A549 (cell line): ENCODE measurements at places on chromosomes 12 and 14.

DNA sequence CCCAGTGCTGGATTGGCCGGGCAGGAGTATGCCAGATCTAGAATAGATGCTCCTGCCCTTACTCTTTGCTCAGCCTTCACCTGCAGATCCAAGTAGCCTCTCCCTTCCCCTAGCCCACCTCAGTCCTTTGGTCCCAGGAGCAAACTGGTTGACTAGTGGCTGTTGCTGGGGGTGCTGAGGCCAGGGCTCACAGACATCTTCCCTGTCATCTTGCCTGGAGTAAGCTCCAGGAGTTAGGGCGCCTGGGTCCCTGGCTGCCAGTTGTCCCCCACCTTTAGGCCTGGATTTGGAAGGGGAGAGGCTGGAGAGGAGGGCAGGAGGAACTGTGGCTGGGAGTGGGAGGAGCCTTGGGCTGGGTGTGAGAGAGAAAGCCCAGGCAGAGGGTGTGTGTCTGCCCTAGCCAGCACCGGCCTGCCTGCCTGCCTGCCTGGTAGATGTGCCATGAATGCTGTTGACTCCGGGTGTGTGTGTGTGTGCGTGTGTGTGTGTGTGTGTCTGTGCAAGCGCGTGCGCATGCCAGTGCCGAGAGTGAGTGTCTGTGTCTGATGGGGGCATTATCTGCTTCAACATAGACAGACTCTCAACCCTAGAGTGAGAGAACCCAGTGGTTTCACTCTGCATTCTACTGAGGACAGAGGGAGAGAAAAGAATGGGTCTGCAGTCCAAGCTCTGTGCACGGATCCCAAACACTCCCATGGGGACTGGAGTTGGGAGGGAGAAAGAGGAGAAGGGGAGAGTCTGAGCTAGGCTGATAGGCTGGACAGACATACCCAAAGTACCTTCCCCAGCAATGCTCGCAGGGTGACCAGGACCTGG is 845 bp upstream of the RARG start:
- peak; percentile 64 for DNase-seq

DNA sequence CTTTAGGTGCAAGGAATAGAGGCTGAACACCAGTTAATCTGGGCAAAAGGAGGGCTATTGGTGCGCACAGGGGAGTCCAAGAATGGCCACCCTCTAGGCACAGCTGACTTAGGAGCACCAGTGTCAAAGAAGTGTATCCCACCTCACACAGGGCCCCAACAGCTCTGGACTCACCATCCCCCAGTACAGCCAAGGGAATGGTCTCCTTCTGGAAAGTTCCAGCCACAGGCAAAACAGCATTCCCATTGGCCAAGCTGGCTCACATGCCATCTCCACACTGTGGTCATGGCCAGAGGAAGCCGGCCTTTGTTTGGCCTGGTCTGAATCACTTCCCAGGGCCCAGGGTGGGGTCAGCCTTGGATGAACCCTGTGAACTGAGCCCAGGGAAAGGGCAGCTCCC is 120.1 kb downstream of the DICER1 start:
- DNase-seq, result no peak

- no peak for DNase-seq
These were observed 42.1 kb upstream of the USP44 start for GRCh38 chr12:95593266-95593871.

- DNase-seq, result peak; percentile 63
These were observed 187.4 kb upstream of the ABCD2 start for GRCh38 chr12:39807043-39807442.

DNA sequence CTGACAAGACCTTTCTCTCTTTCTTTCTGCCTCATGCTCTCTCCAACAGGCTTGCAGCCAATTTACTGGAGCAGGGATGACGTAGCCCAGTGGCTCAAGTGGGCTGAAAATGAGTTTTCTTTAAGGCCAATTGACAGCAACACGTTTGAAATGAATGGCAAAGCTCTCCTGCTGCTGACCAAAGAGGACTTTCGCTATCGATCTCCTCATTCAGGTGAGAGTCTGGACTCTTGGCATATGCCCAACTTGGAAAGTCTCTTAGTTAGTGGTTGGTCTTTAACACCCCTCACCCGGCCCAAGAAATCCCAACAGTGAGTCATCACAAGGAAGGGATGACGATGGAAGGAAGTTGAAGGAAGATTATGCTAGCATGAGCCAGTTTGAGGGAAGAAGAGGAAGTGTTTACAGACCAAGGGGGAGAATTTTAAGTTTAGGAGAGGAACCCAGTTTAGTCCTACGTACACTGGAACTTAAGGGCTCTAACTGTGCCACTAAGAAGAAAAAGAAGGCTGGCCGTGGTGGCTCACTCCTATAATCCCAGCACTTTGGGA is 189.7 kb downstream of the ETV6 start:
- no peak for DNase-seq

DNA sequence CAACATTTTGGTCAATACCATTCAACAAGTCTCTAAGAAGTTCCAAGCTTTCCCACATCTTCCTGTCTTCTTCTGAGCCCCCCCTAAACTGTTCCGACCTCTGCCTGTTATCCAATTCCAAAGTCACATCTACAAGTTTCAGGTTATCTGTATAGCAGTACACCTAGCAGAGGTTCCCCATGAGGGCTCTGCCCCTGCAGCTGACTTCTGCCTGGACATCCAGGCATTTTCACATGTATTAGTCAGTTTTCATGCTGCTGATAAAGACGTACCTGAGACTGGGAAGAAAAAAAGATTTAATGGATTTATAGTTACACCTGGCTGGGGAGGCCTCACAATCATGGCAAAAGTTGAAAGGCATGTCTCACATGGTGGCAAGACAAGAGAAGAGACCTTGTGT is 10.2 kb upstream of the PLA2G1B start:
- DNase-seq, result no peak

- no peak for DNase-seq
These were observed 15.7 kb upstream of the SLC2A3 start for GRCh38 chr12:7951671-7952070.

DNA sequence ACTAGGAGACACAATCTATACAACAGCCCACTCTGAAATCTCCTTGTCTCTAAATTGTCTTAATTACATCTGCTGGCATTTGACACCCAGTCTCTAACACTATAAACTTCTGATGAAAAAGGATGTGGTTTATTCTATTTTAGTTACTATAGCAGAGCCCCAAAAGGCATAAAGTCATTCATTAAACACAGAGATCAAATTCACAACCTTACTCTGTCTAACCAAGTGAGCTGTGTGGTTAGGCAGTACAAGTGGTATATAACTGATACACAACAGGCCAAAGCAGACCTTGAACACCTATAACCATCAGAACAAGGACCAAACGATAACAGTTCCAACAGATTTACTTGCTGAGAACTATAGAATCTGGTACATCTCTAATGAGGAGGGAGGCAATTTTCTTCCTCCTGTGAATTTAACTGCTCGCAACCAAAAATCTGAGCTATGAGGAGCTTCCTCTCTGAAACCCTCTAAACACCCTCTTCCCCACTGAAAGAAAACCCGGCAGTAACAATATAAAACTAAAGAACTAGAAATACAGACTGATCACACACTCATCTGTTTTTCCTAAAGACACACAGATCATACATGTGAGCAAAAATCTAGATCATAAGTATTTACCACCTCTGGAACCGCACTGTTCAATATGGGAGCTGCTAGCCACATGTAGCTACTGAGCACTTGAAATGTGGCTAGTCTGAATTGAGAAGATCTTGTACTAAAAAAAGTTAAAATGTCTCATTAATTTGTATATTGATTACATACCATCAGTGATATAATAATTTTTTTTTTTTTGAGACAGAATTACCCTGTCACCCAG is 17.7 kb downstream of the SPPL3 start:
- DNase-seq, result no peak

GRCh38 chr12:19963972-19964371 is 404.4 kb upstream of the PDE3A start:
- no peak for DNase-seq

DNA sequence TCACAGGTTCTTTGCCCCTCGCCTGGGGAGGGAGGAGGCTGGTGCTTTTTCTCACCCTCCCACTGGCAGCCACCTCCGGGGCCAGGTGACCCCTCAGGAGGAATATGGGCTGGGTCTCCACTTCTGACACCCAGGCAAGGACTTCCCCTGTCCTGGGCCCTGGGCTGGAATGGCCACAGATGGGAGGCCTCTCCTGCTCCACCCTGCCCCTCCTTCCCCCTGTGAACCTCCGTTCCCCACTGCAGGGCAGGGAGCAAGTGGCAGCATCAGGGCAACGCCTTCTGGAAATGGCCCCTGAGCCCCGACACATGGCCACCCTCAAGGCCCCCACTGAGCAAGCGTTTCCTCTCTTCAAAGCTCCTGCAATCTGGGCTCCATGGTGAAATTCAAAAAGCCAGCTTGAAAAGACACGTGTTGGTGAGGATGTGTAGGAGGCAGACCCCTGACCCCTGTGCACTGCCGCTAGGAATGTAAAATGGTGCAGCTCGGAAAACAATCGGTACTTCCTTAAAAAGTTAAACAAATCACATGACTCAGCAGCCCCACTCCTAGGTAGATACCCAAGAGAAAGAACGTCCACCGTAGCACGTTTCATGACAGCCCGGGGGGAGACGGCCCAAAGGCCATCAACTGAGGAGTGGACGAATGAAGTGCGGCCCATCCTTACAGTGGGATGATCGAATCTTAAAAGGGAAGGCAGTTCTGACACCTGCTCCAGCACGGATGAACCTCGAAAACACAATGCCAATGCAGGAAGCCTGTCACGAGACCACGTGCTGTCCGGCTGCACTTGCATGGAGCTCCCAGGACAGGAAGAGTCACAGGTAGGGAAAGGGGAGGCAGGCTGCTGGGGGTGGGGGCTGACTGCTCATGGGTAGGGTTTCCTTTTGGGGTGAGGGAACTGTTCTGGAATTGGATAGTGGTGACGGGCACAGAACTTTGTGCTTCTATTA is 11.5 kb downstream of the XRCC3 start:
- DNase-seq, result no peak

DNA sequence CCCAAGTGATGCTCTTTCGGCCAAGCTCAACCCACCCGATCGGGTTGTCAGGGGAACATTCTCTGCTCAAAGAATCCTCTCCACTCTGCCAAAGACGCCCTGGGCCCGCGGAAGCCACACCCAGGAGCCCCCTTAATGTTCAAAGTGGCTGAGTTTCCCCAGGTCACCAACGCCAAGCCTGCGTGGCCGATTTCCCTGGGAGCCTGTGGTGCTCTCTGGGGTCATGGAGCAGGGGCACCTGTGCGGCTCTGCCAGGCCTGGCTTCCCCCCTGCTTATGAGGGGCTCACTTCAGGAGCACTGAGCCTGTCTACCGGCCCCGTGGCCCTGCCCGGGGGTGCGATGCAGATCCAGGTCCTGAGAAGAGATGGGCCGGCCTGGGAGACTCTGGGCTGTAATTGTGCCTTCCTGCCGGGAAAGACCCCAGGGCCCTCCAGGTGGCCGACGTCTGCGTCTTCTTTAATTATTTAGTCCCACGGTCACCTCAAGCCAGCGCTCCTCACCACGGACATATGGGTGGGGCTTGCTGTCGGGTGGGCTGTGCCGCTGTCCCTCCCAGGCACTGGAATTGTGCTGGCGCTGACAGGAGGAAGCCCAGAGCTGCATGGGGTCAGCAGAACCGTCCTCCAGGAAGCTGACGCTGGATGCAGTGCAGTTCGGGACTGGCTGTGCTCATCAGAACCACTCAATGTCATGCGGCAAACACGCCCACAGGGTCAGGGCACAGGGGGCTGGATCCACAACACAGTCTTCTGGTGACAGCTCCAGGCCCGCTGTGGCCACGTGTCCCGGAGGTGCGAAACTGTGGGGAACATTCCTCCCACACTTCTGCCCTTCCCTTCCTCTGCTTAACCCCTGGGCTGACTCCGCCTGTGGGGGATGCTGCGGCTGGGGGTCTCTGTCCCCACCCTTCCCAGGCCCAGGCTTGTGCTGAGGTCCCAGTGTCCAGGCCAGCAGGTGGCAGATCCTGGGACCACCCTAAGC is 267.6 kb upstream of the SFSWAP start:
- no peak for DNase-seq

DNA sequence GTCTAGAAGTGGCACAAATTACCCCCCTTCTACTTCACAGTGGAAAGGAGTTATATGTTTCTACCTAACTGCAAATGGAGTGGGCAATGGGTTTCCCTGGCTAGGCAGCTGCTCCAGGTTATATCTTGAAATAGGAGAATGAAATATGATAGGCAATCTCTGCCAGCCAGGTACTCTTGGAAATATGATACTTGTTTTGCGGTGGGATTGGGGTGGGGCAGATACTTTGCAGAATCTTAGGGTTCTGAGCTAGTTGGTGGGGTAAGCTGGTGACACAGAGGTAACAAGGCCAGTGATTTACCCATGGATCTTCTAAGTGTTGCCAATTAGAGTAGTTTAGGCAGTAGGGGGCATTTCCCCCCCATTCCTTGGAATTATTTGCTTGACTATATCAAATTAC is 140.1 kb downstream of the ATP23 start:
- no peak for DNase-seq

- DNase-seq, result peak; percentile 59
These were observed 96.3 kb upstream of the EEA1 start for GRCh38 chr12:93025145-93026103.

- DNase-seq, result no peak
These were observed 4.5 kb downstream of the B4GALNT1 start for GRCh38 chr12:57628280-57629191.

DNA sequence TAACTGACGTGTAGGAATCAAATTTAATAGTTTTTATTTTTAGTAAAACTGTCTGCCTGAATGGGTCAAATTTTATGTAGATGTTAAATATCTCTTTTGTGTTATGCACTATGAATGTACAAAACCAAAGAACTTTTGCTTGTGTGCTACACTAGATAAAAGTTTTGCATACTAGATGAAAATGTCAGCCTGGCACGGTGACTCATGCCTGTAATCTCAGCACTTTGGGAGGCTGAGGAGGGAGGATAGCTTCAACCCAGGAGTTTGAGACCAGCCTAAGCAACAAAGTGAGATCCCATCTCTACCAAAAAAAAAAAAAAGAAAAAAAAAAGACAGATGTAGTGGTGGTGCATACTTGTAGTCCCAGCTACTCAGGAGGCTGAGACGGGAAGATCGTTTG is 11.1 kb downstream of the AEBP2 start:
- no peak for DNase-seq

DNA sequence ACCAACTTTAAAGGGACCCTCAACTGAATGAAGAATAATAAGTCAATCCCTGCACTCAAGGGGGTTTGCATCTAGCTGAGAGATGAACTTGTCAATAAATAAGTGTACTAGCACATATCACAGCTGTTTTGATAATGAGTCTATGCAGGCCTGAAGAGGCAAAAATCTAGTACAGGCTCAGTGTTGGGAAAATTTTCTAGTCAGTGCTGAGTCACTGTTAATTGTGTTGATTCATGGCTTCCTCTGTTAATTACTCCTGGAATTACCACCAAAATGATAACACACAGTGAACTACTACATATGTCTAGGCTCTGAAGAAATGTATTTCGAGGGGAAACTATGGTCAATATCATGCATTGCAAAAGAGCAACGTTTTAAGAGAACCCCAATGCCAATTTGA is 18.9 kb downstream of the SNRPF start:
- no peak for DNase-seq
